ENCODE measurements at places on chromosomes 13 and 19. TPM values are rescaled to one million over a fixed set of nuclear protein-coding genes. Genes with fewer than 3 reads are reported as not detected.

The ZNF547 gene
- 0.03 TPM for polyA plus RNA-seq

The NKPD1 gene
- polyA plus RNA-seq = 0.07 TPM

The ADGRL1 gene
- polyA plus RNA-seq = 20.3 TPM

The ZNF761 gene
- 10.5 TPM for polyA plus RNA-seq

The SIRT6 gene
- 41.1 TPM for polyA plus RNA-seq

The LEUTX gene
- not detected for polyA plus RNA-seq

The MBD3L4 gene
- not detected for polyA plus RNA-seq

The ZNF160 gene
- polyA plus RNA-seq = 7.3 TPM

The CD209 gene
- not detected for polyA plus RNA-seq

The TJP3 gene
- 0.73 TPM for polyA plus RNA-seq
